LHCN-M2 (cell line): ENCODE measurements at places on chromosomes 12 and 14. TPM values are rescaled to one million over a fixed set of nuclear protein-coding genes. Genes with fewer than 3 reads are reported as not detected.
A peak's percentile ranks its signal among the peaks of the same experiment; 100 is the strongest.

DNA sequence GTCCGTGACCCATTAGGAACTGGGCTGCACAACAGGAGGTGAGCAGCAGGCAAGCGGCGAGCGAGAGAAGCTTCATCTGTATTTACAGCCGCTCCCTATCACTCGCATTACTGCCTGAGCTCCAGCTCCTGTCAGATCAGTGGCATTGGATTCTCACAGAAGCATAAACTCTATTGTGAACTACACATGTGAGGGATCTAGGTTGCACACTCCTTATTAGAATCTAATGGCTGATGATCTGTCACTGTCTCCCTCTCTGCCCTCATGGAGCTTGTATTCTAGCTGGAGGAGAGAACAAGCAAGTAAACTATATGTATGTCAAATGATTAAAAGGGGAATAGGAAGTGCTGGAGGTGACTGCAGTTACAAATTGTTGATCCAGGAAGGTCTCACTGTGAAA is 479.1 kb downstream of the EGLN3 start:
- no peak for DNase-seq

GRCh38 chr14:57392830-57393229 is 2.4 kb downstream of the NAA30 start:
- no peak for DNase-seq

CCDC63 gene
- total RNA-seq = not detected in 2 replicates

DNA sequence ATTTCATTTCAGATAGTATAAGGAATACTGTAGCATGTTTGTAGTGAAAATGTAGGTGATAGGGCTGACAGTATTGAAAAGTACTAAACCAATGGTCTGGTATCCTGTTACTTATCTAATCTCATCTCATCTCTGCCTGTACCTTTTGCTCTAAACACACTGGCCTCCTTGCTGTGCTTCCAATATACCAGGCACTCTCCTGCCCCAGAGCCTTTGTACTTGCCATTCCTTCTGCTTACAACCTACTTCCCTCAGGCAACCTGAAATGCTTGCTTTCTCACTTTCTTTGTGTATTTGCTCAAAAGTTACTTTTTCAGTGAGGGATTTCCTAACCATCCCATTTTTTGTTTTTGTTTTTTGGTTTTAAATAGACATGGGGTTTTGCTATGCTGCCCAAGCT is 101.9 kb downstream of the PAPLN start:
- no peak for DNase-seq

- DNase-seq = no peak
These were observed 765.3 kb downstream of the MED13L start for GRCh38 chr12:115511986-115512711.

DNA sequence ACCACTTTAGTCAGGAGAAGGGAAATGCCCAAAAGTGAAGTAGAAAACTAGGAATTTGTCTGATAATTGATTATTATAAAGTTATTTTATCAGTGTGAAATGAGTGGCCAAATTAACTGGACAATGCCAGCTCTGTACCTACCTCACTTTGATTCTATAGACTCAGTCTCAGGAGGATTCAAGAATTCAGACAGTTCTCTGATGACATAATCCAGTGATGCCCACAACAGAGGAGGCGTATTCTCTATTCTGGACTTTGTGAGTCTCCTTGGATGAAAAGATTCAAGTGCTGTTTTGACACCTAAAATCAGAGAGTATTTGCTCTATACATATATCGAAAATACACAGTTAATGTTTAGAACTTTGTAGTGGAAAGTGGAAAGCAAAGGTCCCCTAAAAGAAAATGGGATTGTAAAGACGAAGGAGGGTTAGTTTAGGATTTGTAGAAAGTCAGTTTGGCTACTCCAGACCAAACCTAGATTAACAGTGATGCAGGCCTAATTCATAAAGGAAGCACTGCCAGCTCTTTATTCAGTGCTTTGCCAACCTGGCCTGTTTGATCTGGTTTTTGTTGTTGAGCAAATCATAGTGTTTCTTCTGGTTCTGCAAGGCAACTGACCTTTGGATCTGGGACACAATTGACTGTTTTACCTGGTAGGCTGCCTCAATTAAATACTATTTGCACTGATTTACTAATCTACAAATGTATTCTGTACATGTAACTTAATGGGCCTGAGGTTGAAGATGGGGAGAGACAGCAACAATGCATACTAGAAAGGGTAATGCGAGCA is 67.4 kb downstream of the DAD1 start:
- DNase-seq = no peak

- peak; percentile 39 for DNase-seq
These were observed 1.3 kb downstream of the TRIM9 start for GRCh38 chr14:51093371-51094281.

DNA sequence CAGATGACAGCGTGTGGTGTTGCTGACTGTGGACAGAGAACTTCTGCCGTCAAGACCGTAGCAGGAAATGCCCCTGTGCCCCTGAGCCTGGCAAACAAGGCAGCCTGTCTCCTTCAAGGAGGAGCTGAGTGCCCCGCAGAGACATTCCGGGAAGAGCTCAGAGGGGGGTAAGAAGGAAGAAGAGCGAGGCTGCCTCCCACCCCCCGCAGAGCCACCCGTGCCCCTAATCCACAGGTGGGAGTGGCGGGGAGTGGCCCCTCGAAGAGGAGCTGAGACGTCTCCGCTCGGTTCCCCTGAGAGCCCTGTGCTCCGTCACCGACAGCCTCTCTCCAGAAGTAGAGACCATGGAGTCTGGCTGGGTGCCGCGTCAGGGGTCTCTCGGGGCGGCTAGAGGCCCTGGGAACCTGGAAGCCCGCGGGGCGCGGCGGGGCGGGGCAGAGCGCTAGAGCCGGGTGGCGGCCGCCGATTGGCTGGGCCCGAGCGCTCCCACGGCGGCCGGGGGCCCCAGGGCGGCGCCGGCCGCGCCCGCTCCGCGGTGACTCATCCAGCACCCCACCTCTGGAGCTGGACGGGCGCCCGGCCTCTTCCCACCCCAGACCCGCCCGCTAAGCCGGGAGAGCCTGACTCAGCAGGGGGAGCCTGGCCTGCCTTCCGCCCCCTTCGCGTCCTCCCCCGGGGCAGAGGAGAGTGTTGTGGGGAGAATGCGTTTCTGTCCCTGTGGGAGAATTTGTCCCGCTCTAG is 25.2 kb upstream of the KRT78 start:
- DNase-seq = peak; percentile 84

GRCh38 chr14:100067971-100068959 is 3.0 kb downstream of the EVL start:
- peak; percentile 24 for DNase-seq

DNA sequence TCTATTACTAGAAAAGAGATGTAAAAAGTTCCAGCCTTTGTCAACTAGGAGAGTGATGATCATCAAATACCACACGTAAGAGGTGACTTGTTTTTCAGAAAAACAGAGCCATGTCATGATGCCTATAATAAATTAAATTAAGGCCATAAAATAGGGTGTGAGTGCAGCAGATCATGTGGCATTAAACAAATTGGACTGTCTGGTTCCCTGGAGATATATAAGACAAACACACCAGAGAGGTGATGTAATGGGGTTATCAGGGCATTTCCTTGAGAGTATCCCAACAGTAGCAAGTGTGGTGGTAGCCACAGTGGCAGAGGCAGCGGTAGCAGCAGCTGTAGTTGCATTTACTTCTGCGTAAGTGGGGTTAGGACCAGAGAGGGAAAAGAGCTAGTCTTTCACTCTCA is 14.6 kb upstream of the GALNT6 start:
- no peak for DNase-seq

MLH3 gene
- total RNA-seq = 20.5 and 20.7 TPM in 2 replicates

DNA sequence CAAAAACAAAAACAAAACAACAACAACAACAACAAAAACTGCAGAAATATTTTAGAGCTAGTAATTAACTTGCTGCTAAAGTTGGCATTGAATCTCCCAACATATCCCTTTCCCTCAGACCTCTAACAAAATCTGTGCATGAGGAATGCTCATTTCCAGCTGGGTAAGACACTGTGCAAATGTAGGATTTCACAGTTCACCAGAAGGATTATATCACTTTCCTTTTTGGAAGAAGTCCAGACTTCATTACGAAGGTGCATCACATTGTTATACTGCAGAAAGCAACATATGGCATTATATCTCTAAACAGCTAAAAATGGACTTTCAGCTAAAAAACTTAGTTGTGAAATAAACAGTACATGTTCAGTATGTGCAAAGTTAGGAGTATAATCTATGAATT is 341.8 kb downstream of the FSCB start:
- no peak for DNase-seq

DNA sequence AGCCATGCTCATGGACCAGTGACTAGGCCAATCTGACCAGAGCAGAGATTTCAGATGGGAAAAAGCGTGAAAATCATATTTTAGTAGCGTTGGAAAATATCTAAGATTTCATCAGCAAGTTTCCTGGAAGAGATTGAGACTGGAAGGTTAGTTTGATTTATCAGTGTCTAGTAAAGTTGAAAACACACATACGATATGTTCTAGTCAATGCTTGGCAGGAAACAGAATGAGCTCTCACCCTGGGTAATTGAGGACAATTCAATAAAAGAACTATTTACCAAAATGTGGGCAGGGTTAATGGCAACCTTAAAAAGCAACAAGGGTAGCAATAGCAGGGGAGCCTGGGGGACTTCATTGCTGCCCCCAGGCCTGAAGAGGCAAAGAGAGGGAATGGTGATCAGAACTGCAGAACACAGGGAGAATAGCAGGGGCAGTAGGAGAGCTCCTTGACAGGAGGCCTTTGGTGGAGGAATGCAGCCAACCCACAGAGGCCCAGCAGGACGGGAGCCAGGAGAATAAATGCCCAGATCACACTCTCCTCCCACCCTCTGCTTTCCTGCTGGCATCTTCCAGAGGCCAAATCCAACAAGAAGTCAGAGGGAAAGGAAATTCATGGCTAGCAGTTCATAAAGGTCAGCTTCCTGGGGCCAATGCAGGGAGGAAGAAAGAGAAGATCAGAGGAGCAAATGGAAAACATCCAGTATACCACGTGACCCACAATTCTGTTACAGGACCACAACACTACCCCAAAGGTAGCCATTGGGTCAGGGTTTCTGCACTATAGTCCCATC is 27.6 kb upstream of the LRP6 start:
- DNase-seq = no peak

DNA sequence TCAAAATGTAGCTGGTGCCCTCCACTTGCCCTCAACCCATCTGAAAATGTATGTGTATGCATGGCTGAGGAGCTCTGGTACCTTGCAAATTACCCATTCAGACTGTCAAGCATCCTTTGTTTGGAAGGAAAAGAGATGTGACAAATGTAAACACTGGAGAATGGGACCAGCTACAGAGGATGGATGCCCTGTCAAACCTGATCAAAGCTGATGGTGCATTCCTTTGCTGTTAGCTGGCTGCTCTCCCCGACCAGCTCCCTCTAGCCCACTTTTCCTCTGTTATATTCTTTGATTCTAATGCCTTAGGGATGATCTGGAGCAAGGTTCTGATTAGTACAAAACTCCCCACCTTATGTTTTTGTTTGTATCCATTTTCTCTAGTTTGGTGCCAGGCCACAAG is 310.3 kb downstream of the C12orf75 start:
- no peak for DNase-seq

DNA sequence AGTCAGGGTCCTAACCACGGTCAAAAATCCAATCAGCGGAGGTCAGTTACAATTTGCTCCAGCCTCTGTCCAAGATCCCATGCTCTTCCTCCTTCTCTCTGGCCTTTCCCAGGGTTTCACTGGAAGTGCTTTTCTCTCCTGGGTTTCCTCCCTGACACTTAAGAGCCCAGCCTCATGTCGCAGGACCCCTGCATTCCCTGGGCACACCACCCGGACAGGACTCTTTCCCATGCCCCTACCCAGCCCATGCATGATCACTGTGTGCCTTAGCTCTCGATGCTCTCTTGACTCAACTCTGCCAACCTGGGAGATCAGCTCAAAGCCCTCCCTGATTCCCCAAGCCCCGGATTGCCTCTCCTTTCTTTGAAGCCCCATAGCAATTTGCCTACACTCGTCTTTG is 15.5 kb upstream of the TAC3 start:
- DNase-seq = no peak

SLC5A8 gene
- total RNA-seq = not detected in 2 replicates

TSHR gene
- total RNA-seq = 0.29 TPM in 1 of 2 replicates, not detected in the other

SDR9C7 gene
- not detected in 2 replicates for total RNA-seq

ARMH4 gene
- 1.0 and 1.1 TPM in 2 replicates for total RNA-seq

OTOGL gene
- total RNA-seq = 0.19 and 0.34 TPM in 2 replicates

FOXM1 gene
- total RNA-seq = 63.0 and 81.3 TPM in 2 replicates

DNA sequence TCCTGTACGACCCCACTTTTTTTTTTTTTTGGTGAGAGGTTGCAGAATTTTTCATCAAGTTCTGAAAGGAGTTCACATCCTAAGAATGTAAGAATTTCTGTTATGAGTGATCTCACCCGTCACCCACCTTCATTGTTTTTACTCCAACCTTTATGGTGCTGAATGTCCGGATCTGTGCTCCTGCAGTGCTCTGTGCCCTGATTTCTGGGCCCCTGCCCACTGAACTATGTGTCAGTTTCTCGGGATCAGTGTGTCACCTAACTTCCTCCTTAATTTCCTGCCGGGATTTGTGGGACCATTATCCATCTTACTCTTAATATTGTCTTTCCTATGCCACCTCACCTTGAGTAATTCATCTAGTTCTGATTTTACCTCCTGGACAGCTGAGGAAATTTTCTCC is 11.6 kb downstream of the RASSF8 start:
- DNase-seq = no peak

OR10G3 gene
- total RNA-seq = not detected in 2 replicates

DNA sequence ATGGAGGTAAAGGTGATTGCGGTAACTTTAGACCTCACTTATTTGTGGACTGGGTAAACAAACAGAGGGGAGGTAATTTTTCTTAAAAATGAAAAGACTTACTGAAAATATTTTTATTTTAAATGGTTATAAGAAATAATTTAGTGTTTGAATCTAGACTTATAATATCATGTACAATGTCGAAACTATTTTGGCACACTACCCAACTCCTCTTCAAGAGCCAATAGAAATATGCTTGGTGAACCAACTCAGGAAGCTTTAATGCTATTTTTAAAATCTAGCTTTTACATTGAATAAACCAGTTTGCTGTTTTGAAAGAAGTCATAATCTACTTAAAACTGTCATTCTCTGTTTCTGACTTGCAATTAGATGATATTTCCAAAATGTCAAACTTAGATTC is 175.8 kb upstream of the NPAS3 start:
- peak; percentile 7 for DNase-seq

C14orf39 gene
- 1.2 and 1.4 TPM in 2 replicates for total RNA-seq

DNA sequence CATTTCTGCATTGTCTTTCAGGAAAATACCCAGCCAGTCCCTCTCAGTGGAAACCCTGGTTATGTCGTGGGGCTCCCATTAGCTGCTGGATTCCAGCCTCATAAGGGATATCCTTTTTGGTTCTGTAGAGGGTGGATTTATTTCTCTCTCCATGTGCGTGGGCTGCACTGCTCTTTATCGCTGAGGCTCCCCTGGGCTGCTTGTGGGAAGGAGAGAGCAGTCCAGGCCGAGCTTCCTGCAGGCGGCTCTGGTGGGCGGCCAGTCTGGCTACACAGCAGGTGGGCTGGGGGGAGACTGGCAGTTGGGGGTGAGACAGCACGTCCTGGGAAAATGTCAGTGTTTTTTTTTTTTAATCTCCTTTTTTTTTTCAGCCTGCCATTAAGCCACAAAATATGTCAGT is 27.6 kb downstream of the TCTN1 start:
- DNase-seq = peak; percentile 41

DNA sequence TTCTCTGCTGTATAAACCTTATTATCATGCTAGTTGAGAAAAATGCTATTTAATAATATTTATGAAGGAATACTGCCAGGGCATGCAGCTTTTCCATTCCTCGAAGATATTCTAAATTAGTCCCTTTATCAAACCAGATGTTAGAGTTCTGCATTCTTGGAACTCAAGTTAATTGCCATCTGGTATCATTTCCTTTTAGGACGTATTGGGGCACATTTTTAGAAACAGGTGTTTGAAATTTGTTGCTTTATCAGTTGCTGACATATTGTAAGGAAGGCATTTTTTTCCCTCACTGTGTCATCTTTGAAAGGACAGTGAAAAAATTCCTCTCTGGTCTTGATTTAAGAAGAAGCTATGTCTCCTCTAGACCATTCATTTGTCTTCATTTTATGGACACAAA is 471.2 kb upstream of the PRICKLE1 start:
- no peak for DNase-seq
